Activated naive CD4-positive, alpha-beta T cell treated with anti-CD3 and anti-CD28 coated beads for 36 hours (primary cell): ENCODE measurements at places on chromosomes 11 and 22. TPM values are rescaled to one million over a fixed set of nuclear protein-coding genes. Genes with fewer than 3 reads are reported as not detected.

GRCh38 chr11:95505927-95506426, 275.0 kb upstream of the SESN3 start:
- DNase-seq, result no peak

TRPC6 gene
- not detected for total RNA-seq

LRRC10B gene
- not detected for total RNA-seq

GRCh38 chr22:36738416-36739020, 35.0 kb upstream of the CACNG2 start:
- no peak for DNase-seq
